Stimulated activated CD4-positive, alpha-beta T cell treated with anti-CD3 and anti-CD28 coated beads, Interleukin-4, amount 100 ng/mL, for 48 hours (primary cell): ENCODE measurements at places on chromosomes 4 and X.

DNA sequence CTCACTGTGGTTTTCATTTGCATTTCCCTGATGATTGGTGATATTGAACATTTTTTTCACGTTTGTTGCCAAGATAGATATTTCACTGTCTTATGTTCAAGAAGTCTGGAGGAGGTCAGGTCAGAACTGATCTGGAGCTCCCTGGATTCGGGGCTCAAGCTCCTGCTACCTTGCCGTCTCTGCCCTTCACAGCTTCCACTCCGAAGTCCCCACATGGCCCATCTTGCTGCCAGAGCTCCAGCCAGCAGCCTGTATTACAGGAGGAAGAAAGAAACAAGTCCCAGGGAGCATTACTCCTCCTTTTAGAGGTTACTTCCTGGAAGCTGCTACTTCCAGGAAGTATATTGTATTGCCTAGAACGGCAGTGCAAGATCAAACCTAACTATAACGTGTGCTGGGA lies 17.9 kb upstream of the CDKN2AIP start:
- no peak for DNase-seq

- DNase-seq, result no peak
Observed at GRCh38 chr4:182754895-182755294, 162.3 kb downstream of the DCTD start.

DNA sequence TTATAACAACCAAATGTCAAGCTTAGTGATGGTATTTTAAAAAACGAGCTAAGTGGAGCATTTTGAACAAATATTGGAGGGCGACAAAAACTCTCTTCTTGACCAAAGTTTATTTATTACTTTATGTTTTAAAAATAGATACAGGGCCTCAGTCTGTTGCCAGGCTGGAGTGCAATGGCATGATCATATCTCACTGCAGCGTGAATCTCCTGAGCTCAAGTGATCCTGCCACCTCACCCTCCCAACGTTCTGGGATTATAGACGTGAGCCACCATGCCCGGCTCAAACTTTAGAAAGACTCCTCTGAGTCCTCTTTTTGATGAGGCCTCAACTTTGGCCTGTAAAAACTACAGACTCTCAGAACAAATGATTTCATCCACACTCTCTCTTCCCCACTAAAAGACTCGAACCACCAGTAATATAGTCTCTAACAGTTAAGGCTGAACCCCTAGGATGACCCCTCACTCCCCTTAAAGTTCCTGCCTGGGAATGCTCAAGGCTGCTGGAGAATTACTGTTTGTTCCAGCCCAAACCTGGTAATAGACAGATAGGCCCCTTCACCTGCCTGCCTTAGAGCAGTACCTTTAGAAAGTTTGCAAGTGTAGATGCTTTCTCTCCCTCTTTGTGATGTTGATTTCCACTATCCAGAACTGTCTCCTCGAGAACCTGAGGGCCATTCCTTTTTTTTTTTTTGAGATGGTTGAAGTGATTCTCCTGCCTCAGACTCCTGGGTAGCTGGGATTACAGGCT lies 55.3 kb upstream of the HPSE start:
- no peak for DNase-seq

DNA sequence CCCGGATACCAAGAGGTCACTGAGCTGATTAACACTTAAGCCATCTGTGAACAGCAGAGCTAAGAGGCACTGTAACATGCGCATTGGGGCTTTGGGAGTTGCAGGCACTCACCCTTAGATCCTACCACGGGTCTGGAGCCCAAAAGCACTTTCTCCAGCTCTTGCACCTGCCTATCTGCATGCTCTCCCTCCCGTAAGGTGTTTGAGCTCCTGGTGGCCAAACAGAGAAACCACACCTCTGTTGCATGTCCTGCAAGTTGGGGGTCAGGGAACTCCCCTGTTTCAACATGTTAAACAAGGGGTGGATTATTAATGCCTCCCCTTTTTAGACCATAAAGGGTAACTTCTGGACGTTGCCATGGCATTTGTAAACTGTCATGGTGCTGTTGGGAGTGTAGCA lies 49.8 kb downstream of the GYPA start:
- no peak for DNase-seq

GRCh38 chrX:110846071-110846470 lies 50.5 kb upstream of the CHRDL1 start:
- DNase-seq, result no peak

DNA sequence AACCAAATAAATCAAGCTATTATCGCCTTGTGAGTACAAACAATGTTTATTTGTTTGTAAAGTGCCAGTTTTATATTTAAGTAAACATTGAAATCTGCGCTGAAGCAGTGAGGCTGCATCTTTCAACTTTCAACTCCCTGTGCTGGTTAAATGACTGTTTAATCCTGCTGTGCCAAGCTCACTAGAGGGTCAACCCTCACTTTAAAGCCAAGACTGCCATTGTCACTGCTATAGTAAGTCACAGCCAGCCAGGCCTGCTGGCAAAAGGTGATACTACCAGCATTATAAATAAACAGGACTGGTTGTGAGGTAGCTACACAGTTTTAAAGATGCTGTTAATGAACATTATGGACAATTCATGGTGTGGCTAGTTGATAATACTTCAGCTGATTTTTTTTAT lies 34.6 kb downstream of the EFHC2 start:
- no peak for DNase-seq

DNA sequence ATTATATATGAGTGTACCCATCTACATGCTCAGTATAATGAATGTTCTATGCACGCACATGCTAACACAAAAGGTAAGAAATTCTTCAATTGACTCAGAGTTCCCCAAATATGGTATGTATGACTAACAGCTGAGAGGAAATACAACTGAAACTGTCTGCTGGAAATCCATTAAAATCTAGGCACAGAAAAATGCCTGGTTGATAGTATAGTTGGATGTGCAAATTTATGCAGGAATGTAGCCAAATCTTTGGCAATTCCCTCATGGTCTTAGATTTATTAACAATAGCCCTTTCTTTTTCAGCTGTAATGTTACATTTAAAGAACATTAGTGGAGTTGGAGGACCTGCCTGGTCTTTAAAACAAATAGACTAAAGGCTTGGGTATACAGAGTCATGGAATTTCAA lies 5.5 kb downstream of the CAMK2D start:
- DNase-seq, result no peak

GRCh38 chr4:752196-752861 lies 46.7 kb downstream of the PCGF3 start:
- DNase-seq, result no peak

DNA sequence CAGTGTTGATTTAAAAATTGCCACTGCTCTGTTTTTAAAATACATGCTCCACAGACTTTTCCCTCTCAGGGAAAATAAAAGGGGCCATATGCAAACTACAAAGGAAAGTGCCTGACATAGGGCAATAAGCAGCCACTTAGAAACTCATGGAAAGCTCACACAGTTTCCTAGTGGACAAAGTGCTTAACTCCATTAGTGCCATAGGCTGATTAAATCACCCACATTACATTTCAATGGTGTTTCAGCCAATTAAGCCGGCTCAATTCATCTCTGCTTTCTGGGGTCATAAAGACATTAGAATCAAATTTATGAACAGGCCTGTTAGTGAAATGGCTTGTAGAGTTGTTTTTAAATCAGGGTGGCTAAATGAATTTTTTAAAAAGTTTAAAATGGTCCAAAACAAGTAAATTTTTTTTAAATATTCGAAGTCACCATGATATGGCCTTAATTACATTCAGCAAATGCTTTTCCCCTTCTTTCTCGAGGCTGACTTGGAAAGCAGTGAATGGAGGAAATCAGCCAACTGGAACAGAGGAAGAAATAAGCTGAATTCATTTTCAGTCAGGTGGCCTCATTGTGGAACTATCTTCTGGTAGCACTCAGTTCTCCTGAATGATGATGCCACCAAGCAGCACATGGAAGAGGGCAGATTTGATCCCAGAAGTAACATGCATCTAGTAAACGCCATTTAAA lies 2305.1 kb upstream of the AGA start:
- no peak for DNase-seq

- no peak for DNase-seq
Observed at GRCh38 chrX:30741545-30741944, 88.3 kb downstream of the GK start.

DNA sequence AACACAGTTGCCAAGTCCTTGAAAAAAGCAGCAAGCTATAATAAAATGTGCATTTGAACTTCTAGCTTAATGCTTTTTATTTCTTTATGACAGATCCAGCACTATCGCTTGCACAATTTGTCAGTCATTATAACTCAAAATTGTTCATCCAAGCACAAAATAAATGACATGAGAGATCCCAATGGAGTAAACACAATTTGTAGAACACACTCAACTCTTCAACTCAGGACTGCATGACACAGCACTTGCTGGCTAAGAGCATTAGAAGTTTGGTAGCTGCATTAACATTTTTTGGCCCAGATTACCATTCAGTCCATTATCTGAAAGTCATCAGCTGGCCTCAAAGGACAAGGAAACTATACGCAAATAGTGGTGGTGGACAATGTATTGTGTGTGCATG lies 530.1 kb downstream of the INPP4B start:
- no peak for DNase-seq

- DNase-seq, result no peak
Observed at GRCh38 chrX:18173494-18174180, 47.0 kb downstream of the BEND2 start.

- DNase-seq, result no peak
Observed at GRCh38 chr4:85028910-85029309, 62.4 kb upstream of the WDFY3 start.

DNA sequence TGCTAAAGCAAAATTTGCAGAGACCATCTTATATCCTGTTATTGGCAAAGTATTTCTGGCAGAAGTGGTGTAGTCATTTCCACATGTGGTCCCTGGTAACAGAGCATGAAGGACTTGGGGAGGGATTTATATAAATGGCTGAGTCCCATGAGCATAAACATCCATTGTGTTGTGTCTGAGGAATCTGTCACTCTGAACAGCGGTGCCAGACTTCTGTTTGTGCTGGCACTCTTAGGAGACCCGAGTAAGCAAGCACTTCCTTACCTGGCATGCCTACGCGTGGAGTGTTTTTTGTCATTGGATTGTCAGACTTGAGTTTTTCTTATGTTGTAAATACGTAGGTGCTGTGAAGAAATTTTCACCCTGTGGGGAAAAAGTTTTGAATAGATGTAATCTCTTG lies 285.9 kb downstream of the ARHGAP10 start:
- DNase-seq, result no peak

GRCh38 chr4:155321006-155321405 lies 55.8 kb downstream of the MAP9 start:
- no peak for DNase-seq

DNA sequence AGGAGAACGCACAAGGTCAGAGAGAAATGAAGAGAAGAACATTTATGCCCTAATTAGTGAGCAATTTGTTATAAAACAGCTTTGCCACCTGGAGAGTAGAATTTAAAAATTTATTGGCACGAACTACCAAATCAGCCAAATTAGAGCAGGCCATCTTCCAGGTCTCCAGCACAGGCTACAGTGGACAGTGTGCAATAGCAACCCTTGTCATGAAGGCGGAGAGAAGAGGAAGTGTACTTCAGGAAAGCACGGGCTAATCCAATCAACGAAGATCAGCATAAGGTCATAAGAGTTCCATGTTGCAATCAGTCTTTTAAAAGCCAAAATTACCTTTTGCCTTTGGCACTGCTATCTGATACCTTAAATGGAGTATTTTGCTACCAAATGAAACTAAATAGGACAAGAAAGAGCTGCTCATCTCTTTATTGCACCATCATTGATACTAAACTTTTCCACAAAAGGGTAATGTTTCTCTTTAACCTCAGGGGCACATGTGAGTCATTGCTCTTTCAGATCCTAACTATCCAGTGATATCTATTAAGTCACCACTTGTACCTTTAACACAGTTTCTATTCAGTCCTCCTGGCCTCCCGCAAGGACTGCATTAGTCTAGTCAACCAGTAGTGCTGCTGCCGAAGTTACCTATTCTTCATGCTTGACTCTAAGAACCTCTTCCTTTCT lies 19.9 kb downstream of the ANK2 start:
- DNase-seq, result no peak

DNA sequence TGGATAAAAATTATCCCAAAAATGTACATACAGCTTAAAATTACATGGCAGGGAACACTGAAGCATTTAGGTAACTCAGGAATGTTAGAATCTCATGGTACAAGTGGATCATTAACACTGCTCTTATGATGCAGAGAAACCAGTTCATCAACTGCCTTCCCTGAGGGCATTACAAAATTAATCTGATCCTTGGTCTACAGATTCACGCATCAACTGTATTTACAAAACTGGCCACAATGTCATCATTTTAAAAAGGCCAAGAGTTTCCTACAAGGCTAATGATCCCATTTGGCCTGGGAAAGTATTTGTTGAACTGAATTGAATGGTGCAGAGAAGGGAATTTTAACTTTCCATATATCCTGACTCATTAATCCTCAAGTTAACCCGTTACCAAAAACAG lies 84.6 kb downstream of the TSPAN5 start:
- DNase-seq, result no peak

- peak; percentile 19 for DNase-seq
Observed at GRCh38 chr4:153205757-153206156, 1.5 kb downstream of the TRIM2 start.
